ENCODE measurements at places on chromosomes 2 and 18.

DNA sequence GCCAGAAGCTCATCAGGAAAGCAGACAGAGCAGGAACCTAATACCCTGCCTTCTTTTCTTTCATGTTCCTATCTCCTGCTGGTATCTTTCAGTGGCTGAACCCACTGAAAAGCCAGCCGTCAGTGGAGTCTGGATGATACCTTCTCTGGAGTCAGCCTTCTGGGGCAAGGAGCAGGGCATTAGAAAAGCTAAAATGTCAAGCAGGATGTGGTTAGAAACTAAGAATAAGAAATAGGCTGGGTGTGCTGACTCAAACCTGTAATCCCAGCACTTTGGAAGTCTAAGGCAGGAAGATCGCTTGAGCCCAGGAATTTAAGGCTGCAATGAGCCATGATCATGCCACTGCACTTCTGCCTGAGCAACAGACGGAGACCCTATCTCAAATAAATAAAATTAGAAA lies 642.0 kb upstream of the FSHR start:
- DNase-seq = no peak

DNA sequence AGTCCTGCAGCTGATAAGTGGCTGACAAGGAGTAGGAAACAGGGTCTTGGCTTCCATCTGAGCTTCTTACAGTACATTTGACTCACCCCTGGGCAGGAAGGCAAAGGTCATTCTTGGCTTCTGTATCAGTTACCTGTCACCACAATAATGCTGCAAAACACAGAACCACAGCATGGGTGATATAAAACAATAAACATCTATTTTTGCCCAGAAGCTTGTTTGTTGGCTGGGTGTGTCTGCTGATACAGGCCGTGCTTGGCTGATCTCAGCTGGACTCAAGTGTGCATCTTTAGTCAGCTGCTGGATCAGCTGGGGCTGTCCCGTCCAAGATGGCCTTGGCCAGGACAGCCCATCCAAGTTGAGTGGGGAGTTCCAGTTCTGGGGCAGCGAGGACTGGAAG lies 34.7 kb downstream of the ONECUT2 start:
- no peak for DNase-seq

DNA sequence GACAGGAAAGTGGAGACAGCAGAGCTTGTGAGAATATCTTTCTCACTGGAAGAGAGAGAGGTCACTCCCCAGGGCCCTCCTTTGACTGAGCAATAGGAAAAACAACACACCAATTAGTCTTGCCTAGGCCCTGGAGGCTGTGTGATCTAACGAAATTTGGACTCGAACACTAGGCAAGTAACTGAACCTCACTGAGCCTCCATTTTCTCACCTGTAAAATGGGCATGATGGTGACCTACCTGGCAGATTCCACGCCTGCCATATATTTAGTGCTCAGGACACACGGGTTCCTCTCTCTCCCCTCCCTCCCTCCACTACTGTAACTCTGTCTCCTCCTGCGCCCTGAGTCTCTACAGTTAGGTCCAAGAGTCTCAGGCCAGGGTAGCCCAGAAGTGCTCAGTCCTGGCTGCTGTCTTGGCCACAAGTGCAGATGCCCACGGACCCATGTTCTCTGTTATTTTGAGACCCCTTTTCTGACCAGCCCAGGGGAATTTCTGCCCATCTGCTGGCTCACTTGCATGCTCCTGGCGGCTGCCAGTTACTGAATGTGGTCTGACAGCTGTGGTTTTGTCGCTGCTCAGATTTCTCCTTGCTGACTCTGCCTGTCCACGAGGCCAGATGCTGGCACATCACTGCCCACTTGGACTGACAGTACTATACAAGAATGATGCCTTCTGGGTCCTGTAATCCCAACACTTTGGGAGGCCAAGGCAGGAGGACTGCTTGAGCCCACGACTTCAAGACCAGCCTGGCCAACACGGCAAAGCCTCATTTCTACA lies 9.6 kb upstream of the GIGYF2 start:
- no peak for DNase-seq

GRCh38 chr18:51076503-51076902 lies 46.5 kb downstream of the SMAD4 start:
- no peak for DNase-seq

GRCh38 chr18:76410033-76410432 lies 85.0 kb downstream of the ZNF516 start:
- no peak for DNase-seq

- DNase-seq = no peak
Observed at GRCh38 chr18:9755615-9756014, 47.5 kb downstream of the RAB31 start.

DNA sequence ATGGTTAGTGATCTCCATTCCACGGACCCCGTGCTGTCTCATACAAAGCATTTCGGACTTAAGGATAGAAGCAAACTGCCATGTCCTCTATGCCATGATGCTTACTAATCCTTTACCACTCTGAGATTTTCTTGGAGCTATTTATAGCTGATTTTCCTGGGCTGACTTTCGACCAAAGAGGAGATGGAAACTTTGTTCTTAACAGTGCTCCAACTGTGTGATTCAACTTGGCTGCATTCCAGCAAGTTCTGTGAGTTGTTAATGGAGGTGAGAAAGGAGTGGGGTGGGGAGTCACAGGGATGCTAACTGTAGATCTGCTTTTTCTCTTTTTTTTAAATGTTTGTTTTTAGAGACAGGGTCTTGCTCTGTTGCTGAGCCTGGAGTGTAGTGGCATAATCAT lies 45.5 kb upstream of the MSH2 start:
- peak; percentile 57 for DNase-seq
